ENCODE measurements at places on chromosomes 2 and 18. TPM values are rescaled to one million over a fixed set of nuclear protein-coding genes. Genes with fewer than 3 reads are reported as not detected.

The UCN gene
- not detected for total RNA-seq

The CMPK2 gene
- total RNA-seq, result 9.4 TPM

The KCNG2 gene
- total RNA-seq, result not detected

The SIX3 gene
- total RNA-seq, result not detected

- DNase-seq, result no peak
Measured at GRCh38 chr2:112887964-112888749, 22.8 kb upstream of the IL37 start.

- DNase-seq, result no peak
Measured at GRCh38 chr2:120383631-120384340, 37.9 kb downstream of the INHBB start.

DNA sequence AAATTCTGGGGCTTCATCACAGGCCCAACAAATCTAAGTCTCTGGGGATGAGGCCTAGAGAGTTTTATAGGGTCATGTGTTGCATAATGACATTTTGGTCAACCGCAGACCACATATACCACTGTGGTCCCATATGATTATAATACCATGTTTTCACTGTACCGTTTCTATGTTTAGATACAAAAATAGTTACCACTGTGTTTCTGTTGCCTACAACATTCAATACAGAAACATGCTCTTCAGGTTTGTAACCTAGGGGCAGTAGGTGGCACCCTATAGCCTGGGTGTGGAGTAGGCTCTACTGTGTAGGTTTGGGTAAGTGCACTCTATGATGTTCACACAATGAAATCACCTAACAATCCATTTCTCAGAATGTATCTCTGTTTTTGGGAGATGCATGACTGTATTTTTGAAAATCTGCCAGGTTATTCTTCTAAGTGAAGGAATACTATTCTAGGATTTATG, 485.2 kb downstream of the PTPRM start:
- DNase-seq, result no peak

DNA sequence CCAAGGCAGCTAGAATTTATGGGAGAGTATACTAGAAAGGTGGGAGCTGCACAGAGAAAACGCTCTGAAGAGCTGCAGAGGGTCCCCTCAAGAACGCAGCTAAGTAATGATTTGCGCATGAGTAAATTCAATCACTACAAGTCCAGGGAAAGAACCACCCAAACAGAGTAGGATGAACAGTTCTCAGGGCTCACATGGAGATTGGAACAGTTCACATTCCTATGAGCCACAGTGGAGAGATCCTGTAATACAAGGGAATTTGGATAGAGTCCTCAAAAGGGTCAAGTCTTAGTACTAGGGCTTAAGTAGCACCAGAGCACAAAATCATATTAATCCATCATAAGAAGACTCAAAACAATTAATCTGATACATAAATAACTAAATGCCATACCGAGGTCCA, 12.7 kb downstream of the OLA1 start:
- no peak for DNase-seq

GRCh38 chr2:116511426-116511825, 1303.1 kb upstream of the DDX18 start:
- no peak for DNase-seq

GRCh38 chr2:168355121-168355520, 101.0 kb upstream of the CERS6 start:
- no peak for DNase-seq

All from ascending aorta (tissue), 2 donors.